ENCODE measurements at places on chromosomes 4 and X.

- DNase-seq = no peak
Measured at GRCh38 chr4:176874721-176875445, 82.2 kb upstream of the VEGFC start.

- DNase-seq = no peak
Measured at GRCh38 chr4:159042097-159042605, 60.7 kb upstream of the RAPGEF2 start.

- DNase-seq = no peak
Measured at GRCh38 chr4:102612210-102612609, 111.1 kb downstream of the NFKB1 start.

DNA sequence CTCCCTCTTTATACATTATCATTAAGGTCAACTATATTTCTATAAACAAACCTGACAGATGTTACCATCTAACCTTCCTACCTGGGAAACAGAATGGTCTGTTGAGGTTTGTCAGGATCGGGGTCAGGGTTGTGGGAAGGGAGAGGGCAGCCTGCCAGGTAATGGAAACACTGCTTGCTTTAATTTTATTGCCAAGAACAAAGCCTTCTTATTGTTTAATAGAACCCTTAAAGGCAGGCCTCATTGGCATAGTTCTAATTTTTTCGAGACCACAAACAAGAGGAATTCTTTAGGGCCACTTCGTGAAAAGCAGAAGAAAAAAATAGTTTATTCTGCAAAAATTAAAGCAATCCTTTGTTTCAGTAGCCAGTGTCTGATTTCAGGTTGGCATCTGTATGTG, 113.2 kb downstream of the MID1 start:
- no peak for DNase-seq

DNA sequence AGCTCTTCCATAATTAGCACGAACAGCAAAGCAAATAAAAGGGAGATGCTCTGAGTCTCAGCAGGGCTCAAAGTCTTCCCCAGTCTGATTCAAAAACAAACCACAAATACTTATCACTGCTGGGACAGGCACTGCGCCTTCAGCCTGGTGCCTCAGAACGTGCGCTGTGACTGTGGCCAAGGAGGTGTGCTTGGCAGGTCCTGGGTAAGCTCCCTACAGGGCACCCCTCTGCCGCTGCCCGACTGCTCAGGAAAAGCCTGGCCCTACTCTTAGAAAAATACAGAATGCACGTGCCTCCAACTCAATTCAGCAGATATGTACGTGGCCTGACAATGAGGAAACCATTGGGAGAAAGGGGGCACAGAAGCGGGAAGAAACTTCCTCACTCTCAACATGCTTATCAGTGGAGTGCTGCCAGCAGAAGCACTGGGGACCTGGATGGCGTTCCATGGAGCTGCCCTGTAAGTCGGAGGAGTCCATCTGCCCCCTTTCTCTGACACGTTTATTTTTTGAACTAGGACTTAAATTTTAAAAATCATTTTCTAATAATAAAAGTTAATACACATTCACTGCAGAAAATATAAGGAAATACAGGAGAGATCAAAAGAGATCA, 86.8 kb downstream of the GATB start:
- DNase-seq = no peak

DNA sequence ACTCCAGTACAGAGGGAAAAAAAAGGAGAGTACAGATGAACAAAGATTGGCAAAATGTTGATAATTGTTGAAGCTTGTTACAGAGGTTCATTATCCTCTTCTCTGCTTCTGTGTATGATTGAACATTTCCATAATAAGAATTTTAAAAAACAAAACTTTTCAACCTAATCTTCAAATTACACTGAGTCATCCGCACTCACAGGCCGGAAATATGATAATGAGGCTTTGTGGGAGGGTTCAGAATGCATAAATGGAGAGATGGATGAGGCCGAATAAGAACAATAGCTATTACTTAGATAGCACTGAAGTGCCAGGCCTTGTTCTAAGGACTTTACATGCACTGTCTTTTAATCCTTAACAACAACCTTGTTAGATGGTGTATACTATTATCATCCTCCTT, 4.6 kb upstream of the ERCC6L start:
- DNase-seq = no peak

Measured in T-helper 2 cell (primary cell).